ENCODE measurements at places on chromosomes 6 and 20.

- DNase-seq, result no peak
Measured at GRCh38 chr6:149414009-149414408, 13.9 kb downstream of the SUMO4 start.

- peak; percentile 56 for DNase-seq
Measured at GRCh38 chr6:15399641-15400470, 154.0 kb downstream of the JARID2 start.

- no peak for DNase-seq
Measured at GRCh38 chr6:90066697-90067096, 172.4 kb downstream of the GJA10 start.

GRCh38 chr20:43383026-43383795, 74.5 kb upstream of the SRSF6 start:
- no peak for DNase-seq

- peak; percentile 28 for DNase-seq
Measured at GRCh38 chr6:53956068-53956711, 155.1 kb upstream of the MLIP start.

DNA sequence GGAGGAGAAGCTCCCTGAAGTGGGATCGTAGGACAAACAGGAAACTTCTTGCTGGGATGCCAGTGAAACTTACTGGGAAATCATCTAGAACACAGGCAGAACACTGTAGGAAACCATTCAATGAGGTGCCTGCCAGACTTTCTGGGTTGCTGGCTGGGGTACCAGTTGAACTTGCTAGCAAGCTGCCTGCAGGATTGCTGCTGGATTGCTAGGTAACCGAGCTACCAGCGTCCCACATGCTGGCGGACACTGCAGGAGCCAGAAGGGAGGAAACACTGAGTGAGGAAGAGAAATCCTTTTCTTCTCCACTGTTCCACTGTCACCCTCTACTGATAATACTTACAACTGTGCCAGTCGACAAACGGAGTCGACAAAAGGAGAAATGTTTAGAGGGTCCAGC, 91.3 kb upstream of the SLC35B3 start:
- DNase-seq, result no peak

GRCh38 chr6:89406141-89406540, 5.9 kb downstream of the RRAGD start:
- no peak for DNase-seq

DNA sequence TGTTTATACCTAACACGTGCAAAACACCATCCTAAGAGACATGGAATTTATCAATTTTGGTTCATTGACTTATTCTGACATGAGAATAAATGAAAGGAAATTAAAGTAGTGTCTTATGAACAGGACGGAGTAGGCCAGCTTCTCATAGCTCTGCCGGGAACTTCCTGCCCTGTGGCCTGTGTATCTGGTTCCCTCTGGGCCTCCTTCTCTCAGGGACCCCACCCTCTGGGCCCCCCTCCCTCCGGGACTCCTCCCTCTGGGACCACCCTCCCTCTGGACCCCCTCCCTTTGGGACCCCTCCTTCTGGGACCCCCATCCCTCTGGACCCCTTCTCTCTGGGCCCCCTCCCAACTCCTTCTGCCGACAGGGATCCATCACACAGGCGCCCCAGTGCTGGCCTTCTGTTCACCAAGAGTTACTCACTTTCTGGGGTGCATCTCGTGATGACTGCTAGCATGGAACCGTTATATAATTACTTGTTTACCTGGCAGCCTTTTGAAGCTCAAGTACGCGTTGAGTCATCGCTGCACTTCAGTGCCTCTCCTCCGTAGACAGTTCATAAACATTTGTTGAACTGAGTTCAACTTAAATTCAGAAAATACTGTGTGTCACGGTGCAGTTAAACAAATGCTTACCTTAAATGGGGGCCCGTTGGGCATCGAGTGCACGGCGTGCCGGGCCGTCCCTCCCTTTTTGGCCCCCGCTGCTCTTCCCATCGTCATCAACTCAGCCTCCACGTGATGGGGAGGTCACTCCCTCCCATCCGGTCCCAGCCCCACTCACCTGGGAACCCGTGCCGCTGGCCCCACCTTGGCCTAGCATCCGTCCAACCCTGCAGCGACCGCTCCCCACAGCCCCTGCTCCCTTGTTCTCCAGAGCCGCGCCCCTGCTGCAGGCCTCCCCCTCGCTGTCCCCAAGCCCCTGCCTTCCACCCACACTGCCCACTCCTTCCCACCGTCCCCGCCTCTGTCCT, 8.1 kb downstream of the CCR6 start:
- DNase-seq, result no peak

- no peak for DNase-seq
Measured at GRCh38 chr6:126051791-126052190, 65.5 kb downstream of the TRMT11 start.

- no peak for DNase-seq
Measured at GRCh38 chr6:1630212-1630770, 20.6 kb downstream of the FOXC1 start.

Measured in suppressor macrophage treated with lipopolysaccharide for 1 hour (primary cell).